ENCODE measurements at places on chromosomes 11 and 22.

DNA sequence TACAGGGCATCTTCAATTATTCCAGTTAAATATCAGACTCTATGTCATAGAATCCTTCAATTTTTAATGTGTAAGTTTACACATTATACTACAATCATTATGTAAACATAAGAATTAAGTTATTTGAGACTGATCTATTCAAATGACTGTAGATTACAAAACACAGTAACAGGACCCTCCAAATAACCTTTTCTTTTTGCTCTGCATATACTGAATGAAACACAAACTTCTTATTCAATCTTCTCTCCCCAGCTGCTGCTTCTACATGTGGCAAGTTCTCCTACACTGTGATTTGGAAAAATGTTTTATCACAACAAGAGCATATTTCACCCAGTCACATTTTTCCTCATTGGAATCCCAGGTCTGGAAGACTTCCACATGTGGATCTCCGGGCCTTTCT, at the start of gene OR52J3:
TSS of gene OR52J3 (plus strand) at position 301 of the 400 bp plus-strand sequence. CDS start at position 301, 0 bp downstream.
- DNase-seq, result no peak

GRCh38 chr22:26484360-26484706, 656 bp downstream of the SRRD start:
- no peak for DNase-seq

- no peak for DNase-seq
Observed at GRCh38 chr11:95392644-95393043, 161.6 kb upstream of the SESN3 start.

- no peak for DNase-seq
Observed at GRCh38 chr11:102430158-102430836, 22.3 kb downstream of the TMEM123 start.

- no peak for DNase-seq
Observed at GRCh38 chr11:8871171-8871775, 39.7 kb upstream of the AKIP1 start.

DNA sequence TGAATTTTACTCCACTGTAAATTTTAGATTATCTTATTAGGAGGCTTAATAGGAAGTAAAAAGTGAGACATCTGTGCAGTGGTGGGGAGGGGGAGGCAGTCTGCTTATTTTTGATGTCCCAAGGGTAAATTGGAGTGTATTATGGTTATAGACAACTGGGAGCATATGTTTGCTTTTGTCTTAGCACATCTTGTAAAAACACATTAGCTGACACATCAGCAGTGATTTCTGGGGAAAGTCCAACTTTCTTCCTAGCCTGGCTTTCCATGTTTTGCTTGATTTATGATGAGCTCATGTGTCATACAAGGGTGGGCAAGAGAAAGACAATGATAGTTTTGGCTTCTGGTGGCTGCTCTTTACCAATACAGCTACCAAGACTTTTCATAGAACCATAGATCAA, 4.0 kb downstream of the ANO3 start:
- no peak for DNase-seq

DNA sequence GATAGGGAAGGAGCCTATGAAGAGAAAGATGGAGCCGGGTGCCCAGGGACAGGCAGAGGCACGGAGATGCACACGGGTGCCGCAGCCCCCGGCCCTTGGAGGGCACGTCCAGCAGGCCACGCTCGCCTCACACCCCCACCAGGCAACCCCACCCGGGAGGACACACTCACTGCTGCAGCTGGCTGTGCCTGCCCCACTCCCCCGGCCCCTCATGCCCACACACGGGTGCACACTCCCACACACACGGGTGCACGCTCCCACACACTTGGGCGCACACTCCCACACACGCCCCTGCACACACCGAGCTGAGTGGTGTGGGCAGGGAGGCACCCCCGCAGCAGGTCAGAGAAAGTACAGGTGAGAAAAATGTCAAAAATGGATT, 1.1 kb downstream of the MOB2 start:
- no peak for DNase-seq

DNA sequence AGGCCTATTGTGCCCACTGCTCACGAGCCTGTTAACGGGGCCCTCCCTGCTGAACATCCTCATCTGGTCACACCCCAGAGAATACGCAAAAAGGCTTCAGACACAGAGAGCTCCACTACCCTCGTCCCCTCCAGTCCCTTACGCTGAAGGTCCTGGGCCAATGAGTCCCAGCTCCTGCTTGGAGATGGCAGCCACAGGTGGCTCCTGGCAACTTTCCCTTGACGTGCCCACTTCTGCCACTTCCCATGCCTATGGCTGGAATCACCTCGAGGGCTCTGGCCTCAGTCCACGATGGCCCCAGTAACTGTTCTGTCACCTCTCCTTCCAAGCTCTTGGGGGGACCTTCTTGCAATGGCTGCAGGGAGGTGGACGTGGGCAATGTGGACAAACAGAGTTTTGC, 12.7 kb downstream of the PHF21B start:
- DNase-seq, result no peak

DNA sequence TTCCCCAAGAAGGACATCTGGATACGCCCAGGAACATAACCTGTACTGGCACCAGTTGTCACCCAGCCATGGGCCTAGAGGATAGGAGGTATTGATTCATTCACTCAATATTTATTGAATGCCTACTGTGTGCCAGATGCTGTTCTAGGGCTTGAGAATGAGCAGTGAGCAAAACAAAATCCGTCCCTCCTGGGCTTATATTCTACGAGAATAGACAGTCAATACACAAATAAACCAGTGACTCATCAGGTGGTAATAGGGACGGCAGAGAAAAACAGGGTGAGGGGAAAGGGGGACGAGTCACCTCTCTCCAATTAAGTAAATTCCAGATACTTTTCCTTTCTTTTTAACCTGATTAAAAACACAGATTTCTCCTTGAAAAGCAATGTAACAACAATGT, 103.5 kb downstream of the MICAL2 start:
- DNase-seq, result no peak

GRCh38 chr22:46058091-46058420, 81.1 kb upstream of the WNT7B start:
- no peak for DNase-seq

DNA sequence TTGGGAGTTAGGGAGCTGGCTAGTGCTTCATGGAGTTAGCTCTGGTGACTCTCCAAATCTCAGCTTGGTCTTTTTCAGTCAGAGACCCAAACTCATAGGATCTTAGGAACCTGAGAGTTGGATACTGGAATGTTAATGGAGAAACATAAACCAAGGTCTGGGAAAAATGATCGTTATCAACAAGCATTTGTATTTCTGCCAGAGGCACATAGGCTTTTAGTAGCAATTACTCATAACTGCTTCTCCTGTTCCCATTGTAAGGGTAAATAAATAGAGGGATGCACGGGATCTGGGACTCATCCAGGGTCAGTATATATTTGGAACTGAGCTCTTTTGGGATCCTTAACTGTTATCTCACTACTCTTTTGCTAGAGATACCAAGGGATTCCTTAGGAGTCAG, 4.8 kb downstream of the BARX2 start:
- DNase-seq, result no peak

GRCh38 chr11:84588131-84588829, 1038.9 kb downstream of the DLG2 start:
- DNase-seq, result no peak

DNA sequence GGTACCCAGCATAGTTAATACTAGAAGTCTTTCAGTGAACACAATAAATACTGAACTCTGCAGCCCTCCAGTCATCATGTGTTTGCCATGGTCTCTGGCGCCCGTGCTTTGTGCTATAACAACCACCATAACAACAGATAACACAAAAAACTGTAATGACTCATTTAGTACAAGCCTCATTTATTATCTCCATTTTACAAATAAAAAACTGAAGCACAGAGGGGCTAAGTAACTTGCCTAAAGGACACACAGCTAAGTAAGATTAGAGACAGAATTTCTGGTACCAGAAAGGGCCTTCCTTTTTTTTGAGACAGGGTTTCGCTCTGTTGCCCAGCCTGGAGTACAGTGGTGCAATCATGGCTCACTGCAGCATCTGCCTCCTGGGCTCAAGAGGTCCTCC, 19.5 kb downstream of the RBFOX2 start:
- no peak for DNase-seq

DNA sequence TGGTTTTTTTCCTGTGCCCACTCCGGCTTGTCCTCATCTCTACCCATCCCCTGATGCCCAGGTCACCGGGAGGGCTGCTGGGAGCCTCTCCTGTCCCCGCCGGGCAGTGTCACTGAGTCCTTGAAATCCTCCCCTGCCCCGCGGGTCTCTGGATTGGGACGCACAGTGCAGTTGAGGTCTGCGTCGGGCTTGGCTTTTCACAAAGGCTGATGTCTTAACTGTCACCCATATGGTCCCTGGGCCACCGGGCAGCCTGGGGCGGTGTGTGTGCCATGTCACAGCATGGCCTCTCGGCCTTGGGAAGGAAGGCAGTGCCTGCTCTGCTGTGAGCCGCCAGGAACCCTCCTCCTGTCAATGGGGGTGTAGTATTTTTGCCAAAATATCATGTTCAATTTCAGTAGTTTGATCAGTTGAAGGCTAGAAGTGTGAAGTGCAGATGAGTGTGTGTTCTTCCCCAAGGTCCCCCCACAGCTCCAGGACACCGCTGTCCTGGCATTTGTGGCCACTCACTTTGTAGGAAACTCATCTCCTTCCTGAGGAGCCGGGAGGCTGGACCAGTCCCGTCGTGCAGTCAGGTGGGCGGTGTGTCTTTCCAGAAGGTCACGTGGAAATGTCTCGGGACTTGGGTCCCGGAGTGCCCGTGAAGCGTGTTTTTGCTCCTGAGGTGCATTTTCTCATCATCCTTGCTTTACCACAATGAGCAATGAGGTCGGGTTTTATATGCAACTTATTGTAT, 37.6 kb downstream of the CTTN start:
- no peak for DNase-seq

DNA sequence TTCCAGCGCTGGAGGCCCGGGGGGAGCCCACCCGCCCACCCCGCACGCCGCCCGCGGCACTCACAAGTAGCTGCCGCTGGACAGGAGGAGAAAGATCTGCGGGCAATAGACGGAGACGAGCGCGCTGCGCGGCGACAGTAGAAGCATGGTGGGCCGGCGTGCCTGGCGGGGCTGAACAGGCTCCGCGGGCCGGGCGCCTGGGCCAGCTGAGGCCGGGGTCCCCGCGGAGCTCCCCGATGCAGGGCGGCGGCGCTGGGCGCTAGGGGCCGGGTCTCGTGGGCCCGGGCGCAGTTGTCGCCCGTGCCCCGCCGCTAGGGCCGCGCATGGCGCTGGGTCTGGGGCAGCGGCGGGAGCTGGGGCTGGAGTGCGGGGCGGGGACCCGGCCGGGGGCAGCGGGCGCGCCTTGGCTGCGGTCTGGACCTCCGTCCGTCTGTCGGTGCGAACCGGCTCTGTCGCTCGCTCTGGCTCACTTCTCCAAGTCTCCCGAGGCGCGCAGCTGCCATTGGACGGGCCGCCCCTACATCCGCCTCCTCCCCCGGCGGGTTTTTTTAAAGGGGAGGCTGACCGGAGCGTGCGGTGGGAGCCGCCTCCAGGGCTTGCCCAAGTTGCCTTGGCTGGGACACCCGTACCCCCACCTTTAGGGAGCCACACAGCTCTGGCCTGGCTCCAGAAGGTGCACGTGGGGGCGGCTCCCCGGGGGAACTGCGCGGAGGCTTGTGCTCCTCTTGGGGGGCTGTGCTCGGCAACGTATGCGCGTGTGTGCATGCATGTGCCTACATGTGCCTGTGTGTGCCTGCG, 4.7 kb downstream of the WNT7B start:
- no peak for DNase-seq
